ENCODE measurements at places on chromosomes 4 and X. TPM values are rescaled to one million over a fixed set of nuclear protein-coding genes. Genes with fewer than 3 reads are reported as not detected.

Gene CMC4
- 24.9 TPM for total RNA-seq

Gene DIAPH2
- 39.2 TPM for total RNA-seq

Gene CCDC158
- total RNA-seq, result not detected

Gene BEND2
- total RNA-seq, result not detected

Gene FHIP1A
- total RNA-seq, result 0.32 TPM

DNA sequence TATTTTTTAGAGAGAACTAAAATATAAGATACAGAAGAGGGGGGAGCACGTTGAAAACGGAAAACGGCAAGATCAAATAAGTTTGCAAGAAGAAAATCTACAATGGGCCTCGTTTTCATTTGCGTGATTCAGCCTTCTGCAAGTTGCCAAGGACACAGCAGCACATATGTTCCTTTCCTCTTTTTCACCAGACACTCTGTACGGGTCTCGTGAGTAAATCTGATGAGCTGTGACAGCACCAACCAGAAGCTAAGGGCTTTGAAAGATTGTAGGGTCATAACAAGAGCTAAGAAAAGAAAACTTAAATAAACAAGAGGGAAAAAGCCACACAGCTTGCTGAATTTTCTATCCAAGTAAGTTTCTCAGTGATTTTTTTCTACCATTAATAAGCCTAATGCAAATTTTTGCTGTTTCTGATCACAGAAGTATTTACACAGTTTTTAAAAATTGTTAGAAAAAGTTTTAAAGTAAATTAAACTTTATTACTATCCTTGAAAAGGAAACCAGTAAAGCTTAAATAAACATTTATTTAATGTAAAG is 63.4 kb downstream of the SCML2 start:
- DNase-seq, result no peak

DNA sequence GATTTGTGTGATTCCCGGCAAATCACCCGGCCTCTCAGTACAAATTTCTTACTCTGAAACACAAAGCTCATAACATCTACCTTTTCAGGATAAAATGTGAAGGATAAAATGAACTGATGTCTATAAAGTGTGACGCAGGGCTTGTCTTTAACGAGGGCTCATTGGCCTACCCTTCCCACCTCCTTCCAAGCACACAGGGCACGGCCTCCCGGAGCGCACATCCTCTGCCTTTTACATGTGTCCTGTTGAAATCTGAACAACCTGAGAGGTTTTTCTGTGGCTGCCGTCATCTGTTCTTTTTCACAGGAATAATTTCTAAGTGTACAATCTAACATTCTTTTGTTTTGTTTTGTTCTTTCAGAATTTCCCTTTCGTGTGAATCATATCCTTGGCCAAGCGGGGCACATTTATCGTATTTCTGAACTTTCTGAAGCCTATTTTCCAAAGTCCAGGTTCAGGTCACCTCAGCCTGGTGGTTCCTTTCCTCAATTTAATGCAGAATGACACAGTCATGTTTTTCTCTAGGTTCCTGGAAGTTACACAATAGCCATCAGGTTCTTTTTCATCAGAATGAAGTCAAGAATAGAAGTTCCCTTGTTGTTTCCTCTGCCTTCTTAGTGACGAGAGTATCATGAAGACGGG is 53.1 kb upstream of the SPRY1 start:
- DNase-seq, result no peak

DNA sequence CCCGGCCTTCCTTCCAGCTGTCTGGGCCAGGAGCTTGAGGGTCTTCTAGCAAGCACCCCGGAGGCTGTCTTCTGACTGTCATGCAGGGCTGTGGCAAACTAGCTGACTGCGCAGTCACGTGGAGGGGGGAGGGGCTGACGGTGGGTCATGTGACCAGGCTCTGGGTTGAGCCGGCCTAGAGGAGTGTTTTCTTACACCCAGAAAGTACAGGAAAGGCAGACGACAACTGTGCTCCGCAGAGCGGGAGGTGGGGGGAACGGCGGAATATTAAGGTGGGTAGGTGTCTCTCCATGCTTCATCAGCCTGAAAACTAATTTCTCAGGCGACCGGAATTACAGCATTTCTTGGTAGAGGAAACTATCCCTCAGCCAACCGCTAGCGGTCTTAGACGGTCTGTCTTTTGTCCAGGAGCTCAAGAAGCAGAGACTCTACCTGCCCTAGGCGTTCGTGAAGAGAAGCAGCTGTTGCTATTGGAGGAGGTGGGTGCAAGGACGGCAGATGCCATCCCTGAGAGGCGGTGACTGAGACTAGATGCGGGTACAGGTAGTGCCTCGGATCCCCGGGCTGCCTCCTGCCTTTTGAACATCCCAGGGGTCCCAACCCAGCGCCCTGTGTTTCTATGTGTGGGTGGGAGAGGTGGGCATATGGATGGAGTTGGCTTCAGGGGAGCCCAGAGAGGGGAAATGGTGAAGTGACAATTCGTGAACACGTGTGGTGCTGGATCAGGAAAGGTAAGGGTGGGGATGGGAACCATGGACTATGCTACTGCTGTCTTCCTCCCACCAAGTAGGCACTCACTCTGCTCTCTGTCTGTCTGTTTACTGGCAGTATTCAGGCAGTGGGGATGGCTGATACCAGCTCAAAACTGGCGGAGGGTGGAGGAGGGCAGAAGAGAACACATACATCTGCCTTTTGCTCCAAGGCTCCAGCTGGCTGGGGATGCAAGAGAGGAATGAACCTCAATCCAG is 8.8 kb downstream of the GPRASP1 start:
- DNase-seq, result peak; percentile 83

DNA sequence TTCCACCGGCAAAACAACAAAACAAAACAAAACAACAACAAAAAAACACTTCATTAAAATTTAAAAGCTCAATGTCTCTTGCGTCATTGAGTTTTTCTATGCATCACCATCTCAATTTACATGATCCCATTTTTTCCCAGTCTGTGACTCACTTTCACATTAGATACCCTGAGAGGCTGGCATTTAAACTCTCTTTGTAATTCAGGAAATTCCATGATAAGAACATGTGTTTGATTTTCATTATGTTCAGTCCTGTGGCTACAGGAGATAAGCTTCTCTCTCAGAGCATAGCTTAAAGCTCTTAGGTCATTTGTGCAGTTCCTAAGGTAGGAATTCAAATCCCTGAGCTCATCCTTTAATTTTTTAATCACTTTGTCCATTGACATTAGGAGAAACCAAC is 104.6 kb downstream of the NBDY start:
- no peak for DNase-seq

DNA sequence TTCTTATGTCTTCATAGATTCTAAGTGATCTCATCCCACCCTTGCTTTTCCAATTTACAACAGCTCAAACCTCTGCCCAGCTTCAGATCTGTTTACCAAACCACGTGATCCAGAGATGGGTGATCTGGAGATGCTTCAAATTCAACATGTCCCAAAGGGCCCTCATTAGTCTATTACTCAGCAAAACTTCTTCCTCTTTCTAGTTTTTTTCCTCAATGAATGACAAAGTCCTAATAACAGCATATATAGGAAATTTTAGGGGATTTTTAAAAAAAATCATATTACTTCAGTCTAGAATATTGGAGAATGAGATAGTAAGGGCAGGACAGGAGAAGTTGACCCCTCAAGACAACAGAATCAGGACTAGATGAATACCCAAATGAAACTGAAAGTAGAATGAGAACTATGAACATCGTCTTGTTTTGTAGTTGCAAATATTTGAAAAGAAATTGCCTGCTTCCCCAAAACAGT is 127.1 kb downstream of the CFAP299 start:
- DNase-seq, result no peak

DNA sequence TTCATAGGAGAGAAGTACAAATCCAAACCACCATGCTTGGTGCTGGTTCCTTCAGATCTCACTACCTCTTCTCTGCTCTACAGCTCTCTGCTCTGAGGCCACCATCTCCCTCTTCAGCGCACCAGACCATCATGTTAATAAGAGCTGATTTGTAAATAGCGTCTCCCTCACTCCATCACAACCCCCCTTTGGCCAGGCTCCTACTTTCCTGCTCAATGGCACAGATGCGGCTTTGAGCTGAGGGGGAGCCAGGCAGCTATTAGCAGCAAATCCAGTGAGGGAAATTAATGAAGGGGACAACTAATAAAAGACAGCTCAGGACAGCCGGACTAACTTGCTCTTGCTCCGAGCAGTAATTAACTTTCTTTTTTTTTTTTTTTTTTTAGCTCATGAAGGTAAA is 13.1 kb downstream of the NEUROG2 start:
- DNase-seq, result no peak

- DNase-seq, result no peak
Observed at GRCh38 chr4:8497762-8498161, 57.2 kb downstream of the TRMT44 start.

- no peak for DNase-seq
Observed at GRCh38 chr4:7820031-7820818, 119.4 kb downstream of the AFAP1 start.

DNA sequence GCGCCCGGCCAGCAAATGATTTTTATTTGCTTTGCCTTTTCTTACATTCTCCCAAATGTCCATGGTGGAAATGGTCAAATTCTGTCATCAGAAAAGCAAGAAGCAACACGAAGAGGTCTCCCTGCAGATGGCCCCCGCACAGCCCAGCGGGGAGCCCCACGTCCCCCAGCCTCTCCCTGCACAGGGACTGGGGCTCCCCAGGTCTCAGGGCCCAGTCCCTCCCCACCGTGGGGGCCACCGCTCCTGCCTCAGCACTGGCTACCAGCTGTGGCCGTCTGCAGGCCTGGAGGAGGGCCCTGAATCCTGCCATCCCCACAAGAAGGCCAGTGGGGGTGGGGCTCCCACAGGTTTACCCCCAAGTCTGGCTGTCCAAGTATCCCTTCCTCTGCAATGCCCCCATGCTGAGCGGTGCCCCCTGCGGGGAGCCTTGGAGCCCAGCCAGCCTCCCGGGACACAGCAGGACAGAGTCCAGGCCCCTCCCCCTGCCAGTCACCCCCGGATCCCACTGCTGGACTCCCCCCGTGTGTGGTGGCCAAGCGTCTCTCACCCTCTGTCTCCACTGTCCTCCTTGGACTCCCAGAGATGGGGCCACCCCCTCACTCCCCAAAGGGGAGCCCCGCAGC is 38.2 kb upstream of the ADRA2C start:
- no peak for DNase-seq

GRCh38 chr4:59748433-59748832 is 1451.7 kb upstream of the ADGRL3 start:
- no peak for DNase-seq
